ENCODE measurements at places on chromosomes 3 and 15. TPM values are rescaled to one million over a fixed set of nuclear protein-coding genes. Genes with fewer than 3 reads are reported as not detected.

OXTR gene
- 2.3 TPM for total RNA-seq

MELTF gene
- 6.0 TPM for total RNA-seq

GOLIM4 gene
- total RNA-seq: 44.6 TPM

SAMMSON gene
- 14.7 TPM for total RNA-seq

TTBK2 gene
- total RNA-seq: 34.4 TPM

SCAP gene
- 66.1 TPM for total RNA-seq

SCN5A gene
- 2.0 TPM for total RNA-seq

IGSF11 gene
- total RNA-seq: 0.42 TPM

CRTAP gene
- 370 TPM for total RNA-seq

AADAC gene
- total RNA-seq: not detected

GUCA1C gene
- not detected for total RNA-seq

Measured in aorta (tissue), 5 donors.